ENCODE measurements at places on chromosomes 6 and 20.

- no peak for DNase-seq
Measured at GRCh38 chr6:168403370-168404005, 37.5 kb upstream of the SMOC2 start.

DNA sequence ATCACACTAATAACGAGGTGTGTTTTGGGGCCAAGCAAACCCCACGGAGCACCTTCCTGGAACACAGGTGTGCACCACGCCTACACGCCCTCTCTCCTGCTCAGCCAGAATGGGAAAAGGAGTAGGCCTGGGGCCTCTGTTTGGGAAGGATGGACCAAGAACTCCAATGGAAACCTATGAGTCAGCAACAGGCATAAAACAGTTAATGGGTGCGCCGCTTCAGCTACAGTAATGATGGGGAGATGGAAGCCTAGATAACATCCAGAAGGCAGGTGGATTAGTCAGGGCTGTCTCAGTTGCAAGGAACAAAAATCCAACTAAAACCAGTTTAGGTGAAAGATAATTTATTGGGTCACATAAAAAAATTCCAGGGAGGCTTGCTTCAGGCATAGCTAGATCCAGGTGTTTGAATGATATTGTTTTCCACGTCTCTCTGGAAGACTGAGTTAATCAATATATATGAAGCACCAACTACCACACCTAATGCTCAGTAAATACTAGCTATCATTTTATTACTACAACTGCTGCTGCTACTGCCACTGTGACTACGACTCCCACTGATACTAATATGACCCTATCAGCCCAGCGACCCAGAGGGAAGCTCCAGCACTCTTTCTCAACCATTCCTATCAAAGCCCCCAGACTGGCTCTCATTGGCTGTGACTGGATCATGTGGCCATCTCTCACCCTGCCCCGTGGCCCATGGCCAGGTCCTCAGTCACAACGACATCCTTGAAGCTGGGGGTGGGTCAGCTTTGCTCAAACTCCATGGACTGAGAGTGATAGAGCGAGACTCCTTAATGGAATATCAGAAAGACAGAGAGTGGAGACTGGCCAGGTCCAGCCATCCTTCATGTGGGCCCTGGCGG is 155.2 kb upstream of the PTPN1 start:
- no peak for DNase-seq

DNA sequence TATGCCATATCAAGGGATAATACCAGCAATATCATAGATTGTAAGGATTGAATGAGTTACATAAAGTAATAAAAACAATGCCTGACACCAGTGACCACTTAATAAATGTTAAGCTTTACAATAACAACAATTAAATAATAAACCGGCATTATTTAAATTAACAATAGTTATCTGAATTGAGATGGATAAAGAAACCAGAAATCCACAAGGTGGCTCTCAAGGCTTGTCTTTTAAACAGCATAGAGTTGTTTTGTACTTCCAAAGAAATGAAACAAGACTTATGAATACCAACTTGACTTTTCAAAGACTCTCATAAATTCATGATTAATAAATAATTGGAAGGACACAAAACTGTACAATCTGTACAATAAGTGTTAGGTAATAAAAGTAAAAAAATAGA is 203.1 kb downstream of the ASCC3 start:
- no peak for DNase-seq

DNA sequence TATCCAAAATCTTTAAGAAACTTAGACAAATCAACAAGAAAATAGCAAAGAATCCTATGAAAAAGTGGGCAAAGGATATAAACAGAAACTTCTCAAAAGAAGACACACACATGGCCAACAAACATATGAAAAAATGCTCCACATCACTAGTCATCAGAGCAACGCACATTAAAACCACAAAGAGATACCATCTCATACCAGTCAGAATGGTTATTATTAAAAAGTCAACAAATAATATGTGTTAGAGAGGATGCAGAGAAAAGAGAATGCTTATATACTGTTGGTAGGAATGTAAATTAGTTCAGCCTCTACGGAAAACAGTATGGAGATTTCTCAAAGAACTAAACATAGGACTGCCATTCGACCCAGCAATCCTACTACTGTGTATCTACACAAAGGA is 212.0 kb upstream of the DTNBP1 start:
- no peak for DNase-seq

- DNase-seq: no peak
Measured at GRCh38 chr20:20096421-20096820, 44.1 kb downstream of the CFAP61 start.

- no peak for DNase-seq
Measured at GRCh38 chr20:49594931-49595315, 27.0 kb upstream of the PTGIS start.

DNA sequence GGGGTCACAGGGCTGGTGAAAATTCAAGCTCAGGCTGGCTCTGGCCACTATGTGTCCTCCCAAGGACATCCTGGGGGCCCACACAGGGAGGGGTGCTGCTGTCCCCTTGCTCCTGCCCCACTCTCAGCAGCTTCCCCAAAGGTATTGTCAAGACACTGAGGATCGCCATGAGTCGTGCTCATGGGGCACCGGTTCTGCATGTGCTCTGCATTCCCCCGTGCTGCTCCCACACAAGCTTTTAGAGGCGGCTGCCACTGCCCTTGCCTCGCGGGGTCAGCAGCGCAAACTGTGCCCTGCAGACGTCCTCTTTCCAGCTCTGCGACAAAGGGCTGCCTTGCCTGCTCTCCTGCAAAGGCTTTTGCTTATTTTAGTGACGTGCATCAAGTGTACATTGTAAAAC is 179.8 kb downstream of the ERMARD start:
- no peak for DNase-seq

DNA sequence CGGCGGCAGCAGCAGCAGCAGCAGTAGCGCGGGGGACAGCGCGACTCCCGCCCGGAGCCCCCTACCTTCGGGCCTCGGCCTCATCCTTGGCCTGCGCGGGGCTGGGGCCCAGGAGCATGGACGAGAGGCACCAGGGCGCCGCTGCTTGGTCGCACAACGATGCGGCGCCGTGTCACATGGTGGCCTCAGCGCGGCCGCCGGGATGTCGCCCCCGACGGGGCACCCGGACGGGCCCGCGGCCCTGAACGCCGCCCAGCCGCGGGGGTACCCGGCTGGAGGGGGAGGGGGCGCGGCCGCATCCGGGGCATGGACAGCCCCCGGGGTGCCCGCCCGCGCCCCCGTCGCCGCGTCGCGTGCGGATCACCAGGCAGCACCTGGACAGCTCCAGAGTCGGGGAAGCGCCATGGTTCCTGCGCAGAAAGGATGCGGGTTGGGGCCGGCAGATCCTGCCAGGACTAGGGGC is 57.1 kb downstream of the CDH22 start:
- no peak for DNase-seq

DNA sequence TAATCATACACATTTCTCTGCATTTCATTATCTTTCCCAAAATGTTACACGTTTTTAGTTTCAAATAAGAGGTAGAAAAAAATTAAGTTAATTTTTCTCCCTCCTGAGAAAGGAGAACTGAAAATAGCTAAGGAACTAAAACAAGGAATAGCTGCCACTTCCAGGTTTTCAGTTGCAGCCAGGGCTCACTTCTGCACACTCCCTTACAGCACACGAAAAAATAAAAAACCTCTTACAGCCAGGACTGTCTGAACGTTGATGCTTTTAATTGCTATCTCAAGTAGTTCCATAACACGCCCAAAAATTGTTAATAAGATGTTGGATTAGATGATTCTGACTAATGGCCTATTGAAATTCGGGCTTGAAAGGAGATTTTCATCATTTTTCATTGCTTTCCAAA is 153.7 kb upstream of the THBS2 start:
- DNase-seq: no peak

- DNase-seq: no peak
Measured at GRCh38 chr6:163146036-163146435, 268.5 kb upstream of the QKI start.

- DNase-seq: no peak
Measured at GRCh38 chr6:62904687-62905086, 306.6 kb upstream of the FKBP1C start.

DNA sequence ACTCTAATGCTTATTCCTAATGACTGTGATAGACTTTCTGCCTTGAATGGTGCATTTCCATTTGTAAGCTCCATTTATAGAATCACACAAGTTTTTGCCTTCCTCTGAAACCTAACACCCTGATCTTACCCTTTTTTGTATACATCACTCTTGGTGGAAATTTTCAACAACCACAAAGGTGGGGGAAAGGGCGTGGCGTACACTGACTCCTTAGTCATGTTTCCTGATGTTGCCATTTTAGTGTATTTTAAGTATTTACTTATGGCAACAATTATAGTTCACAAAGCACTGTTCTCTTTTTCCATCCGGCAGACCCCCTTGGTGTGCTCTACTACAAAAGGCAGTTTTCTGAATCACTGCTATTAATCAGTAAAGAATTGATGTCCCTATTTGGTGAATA is 92.0 kb downstream of the ATXN1 start:
- no peak for DNase-seq

GRCh38 chr6:88349511-88349910 is 183.4 kb upstream of the CNR1 start:
- DNase-seq: no peak

- DNase-seq: no peak
Measured at GRCh38 chr6:21459641-21460040, 133.9 kb upstream of the SOX4 start.

GRCh38 chr6:81722506-81723223 is 29.8 kb downstream of the TENT5A start:
- DNase-seq: no peak

DNA sequence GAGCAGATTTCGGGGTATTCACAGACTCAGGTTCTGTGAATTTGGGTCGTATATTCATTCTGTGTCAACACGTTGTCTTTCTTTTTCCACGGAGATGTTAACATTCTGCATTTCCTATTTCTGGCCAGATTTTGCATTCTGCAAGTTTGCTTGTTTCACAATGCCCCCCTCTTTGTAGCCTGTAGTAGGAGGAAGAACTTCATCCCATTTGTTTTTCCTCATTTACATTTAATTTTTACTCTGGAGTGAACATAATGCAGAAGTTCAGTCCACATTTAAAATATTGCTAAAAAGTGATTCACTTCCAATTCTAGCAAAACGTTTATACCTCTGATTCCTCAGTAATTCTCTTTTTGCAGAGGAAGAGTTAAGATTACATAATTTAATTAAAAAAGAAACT is 12.9 kb downstream of the TAGAP start:
- no peak for DNase-seq

GRCh38 chr6:88749849-88750248 is 213.6 kb downstream of the RNGTT start:
- DNase-seq: no peak

GRCh38 chr6:147958683-147959082 is 384.0 kb upstream of the SASH1 start:
- DNase-seq: no peak

DNA sequence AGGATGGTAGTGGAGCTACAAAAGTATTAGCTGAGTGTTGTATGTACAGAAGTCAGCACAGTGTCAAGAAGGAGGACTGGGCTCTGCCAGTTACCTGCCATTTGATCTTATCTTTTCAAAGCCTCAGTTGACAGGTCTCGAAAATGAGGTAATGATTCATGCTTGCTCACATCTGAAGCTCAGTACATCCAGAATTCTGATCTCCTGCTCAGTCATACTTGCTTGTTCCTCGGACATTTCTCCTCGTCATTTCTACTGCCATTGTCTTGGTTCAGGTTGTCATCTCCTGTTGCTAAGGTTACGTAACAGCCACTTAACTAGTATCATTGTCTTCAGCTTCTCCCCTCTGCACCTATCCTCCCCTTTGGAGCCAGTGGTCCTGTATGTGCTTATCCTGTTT is 89.5 kb downstream of the SLX4IP start:
- no peak for DNase-seq

DNA sequence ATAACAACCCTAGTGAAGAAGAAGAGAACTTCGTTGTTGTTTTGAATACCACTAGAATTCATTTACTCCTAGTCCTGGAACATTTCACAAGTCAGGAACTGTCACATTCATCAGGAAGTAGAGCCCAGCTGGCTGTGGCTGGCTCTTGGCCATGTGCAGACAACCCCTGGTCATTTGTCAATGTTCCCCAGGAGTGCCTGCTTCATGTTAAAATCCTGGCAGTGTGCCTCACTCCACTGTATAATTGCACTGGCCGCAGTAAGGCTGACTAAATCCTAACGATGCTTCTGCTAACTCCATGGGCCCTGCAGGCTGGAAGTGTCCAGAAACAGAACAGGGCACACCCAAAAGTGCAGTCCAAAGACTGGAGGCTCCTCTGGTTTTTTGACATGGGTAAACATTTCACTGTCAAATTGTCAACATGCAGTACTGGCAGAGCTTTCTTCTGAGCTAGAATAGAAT is 41.5 kb upstream of the ADGRF1 start:
- no peak for DNase-seq

GRCh38 chr6:47630587-47630986 is 67.8 kb upstream of the ADGRF4 start:
- no peak for DNase-seq

DNA sequence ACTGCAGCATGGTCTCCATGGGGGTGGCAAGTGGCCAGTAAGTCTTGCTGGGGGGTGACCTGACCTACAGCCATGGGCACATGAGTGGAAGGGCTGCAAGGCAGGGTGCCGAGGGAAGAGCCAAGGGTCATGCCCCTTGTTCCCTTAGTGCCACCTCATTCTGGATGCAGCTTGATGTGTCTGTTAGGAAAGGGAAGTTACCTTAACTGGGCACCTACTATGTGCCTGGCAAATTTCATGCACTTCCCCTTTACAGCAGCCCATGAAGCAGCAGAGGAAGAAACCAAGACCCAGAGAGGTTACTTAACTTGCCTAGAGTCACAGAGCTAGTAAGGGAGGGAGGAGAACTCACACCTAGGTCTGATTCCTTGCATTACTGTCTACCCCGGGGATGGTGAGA is 174.0 kb downstream of the MRPL14 start:
- no peak for DNase-seq

DNA sequence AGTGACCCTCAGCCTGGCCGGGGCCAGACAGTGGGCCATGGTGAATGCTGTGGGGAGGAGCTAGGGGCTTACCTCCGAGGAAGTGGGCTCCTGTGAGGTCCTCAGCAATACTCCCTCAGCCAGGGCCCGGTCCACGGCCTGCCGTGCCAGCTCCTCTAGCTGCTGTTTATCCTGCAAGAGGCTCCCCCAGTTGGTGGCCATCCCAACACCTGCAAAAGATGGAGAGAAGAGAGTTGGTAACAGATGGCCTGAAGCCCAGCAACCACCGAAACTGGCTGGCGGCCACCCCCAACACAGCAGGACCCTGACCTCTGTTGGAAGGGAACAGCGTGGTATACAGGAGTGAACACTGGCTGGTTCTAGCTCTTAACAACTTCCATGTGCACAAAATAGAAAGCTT is 4.0 kb downstream of the GSS start:
- DNase-seq: no peak

- no peak for DNase-seq
Measured at GRCh38 chr6:43803055-43803782, 33.2 kb downstream of the VEGFA start.

GRCh38 chr20:1657556-1658334 is at the start of gene SIRPG:
SIRPG (minus strand) TSS chr20:1657779; CDS start chr20:1657714, 65 bp downstream.
- DNase-seq: no peak

- DNase-seq: no peak
Measured at GRCh38 chr6:113006494-113006893, 659.4 kb downstream of the RFPL4B start.

Data from retina (tissue), 1 donor.